ENCODE measurements at places on chromosomes 12 and 14.
A peak's percentile ranks its signal among the peaks of the same experiment; 100 is the strongest.

GRCh38 chr12:55515696-55516095, 23.5 kb downstream of the OR6C68 start:
- no peak for DNase-seq

DNA sequence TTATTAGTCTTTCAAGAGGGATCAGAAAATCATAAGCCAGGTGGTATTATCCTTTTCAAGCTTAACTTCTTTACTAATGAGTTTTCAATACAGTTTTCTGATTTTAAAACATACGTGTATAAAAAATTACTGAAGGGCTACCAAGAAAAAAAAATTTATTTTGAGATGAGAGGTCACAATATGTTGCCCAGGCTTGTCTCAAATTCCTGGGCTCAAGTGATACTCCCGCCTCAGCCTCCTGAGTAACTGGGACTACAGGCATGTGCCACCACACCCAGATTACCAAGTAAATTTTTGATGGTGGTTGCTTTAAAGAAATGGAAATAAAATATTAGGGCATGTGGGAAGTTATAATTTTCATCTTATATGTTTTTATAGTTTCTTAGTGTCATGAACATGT, 26.7 kb downstream of the ST8SIA1 start:
- no peak for DNase-seq

DNA sequence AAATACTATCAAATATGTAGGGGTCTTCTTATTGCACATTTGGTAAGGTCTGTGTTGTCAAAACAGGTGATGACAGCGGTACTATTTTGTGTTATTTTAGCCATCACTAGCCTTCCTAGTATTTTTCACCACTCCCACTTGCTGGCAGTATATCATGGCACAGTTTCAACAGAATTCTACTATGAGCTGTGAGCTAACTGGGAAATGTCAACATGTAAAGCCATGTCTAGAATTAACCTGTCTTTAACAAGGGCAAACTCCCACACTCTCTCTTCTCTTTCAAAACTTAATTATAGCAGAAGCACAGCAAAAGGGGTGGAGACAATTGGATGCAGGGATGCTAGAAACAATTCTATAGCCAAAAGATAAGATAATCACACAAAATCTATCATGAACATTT, 253.4 kb downstream of the PAX9 start:
- DNase-seq = no peak

DNA sequence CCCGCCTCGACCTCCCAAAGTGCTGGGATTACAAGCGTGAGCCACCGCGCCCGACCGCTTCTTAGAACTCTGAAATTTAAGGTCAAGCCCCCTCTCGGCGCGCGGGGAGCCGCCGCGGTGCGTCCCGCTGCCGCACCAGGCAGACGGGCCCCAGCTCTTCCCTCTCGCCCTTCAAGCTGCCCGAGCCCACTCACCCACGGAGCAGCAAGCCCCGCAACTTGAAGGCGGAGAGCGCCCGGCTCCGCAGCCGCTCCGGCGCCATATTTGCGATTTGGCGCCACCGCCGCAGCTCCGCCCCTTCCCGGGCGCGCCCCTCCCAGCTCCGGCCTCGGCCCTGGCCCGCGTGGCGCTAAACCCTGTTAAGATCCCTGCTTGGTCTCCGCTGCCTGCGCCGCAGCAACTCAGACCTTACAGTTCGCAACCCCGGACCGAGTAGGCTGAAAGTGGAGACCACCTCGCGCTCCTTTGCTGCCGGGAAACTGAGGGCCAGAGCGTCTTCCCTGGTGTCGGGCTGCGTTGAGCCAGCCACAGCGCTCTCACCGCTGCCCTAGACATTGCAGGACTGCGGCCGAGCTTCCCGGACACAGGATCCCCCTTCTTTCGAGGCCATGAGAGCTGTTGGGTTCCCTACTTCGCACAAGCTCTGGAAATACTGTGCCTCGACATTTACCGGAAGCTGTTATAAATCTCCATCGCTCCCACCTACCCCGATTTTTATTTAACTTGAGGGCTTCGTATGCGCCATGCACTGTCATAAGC, at the start of gene POLE2:
Gene POLE2, minus strand, starts transcription at position 273 of the 759 bp plus-strand sequence. Its CDS starts 11 bp downstream, at position 262.
- peak; percentile 26 for DNase-seq

DNA sequence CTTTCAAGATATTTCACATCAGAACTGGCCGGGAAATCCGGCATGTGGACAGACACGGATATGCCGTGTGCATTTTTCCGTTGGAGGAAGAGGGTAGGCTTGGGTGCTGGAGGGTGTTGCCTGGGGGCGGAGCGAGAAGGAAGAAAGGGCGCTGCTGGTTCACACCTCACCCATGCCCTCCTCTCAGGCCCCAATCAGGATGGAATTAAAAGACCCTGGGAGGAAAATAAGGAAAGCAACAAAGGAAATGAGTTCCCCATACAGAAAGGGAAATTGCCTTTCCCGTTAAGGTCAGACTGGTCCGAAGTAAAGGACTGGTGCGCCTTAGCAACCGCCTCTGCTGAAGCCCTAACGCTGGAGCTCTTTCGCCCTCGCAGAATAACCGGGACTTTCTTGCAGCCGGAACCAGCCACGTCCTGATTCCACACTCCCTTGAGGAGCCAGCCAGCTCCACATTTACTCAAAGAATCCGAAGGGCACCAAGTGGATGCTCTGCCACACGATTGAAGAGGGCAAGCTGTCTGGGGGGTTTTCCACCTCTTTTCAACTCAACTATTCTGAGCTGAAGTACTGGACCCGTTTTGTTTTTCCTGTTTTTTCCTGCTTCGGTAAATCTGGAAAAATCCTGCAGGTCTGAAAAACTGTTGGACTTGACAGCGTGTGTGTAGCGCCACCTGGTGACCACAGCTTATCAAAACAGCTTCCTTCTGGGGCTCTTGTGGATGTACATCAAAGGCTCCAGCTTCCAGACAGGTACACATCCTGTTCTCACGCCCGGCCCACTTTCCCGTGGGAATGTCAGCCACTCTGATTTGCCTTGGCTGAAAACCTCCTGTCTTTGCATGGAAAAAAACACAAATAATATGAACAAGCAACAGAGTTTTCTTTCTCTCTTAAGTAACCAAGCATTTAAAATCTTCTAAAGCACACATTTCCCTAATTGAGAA, 37.6 kb upstream of the BCL2L14 start:
- peak; percentile 68 for DNase-seq

- no peak for DNase-seq
Observed at GRCh38 chr14:68788996-68789820, 3.7 kb downstream of the ZFP36L1 start.

DNA sequence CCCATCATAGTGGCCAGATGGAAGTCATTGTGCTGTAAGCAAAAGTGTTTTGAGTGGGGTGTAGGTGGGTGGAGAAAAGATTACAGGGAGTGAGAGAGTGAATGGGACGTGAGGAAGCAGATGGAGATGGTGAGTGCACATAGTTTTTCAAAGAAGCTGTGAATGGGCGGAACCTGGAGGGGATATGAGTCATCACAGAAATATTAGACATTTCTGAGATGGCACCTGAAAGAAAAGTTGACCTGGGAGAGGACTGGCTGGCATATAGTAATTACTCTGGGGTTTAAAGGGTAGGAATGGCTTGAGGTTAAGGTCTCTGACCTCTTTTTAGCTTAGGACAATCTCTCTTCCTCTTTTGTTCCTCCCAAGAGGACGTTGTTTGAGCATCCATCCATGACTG, 50.5 kb downstream of the ANO4 start:
- no peak for DNase-seq
